A172 (cell line): ENCODE measurements at places on chromosomes 12 and 14. TPM values are rescaled to one million over a fixed set of nuclear protein-coding genes. Genes with fewer than 3 reads are reported as not detected.
A peak's percentile ranks its signal among the peaks of the same experiment; 100 is the strongest.

- DNase-seq, result peak; percentile 44
Observed at GRCh38 chr12:63668028-63668799, at the start of gene DPY19L2. DPY19L2 (minus strand) TSS chr12:63668493; CDS start chr12:63668393, 100 bp downstream.

DNA sequence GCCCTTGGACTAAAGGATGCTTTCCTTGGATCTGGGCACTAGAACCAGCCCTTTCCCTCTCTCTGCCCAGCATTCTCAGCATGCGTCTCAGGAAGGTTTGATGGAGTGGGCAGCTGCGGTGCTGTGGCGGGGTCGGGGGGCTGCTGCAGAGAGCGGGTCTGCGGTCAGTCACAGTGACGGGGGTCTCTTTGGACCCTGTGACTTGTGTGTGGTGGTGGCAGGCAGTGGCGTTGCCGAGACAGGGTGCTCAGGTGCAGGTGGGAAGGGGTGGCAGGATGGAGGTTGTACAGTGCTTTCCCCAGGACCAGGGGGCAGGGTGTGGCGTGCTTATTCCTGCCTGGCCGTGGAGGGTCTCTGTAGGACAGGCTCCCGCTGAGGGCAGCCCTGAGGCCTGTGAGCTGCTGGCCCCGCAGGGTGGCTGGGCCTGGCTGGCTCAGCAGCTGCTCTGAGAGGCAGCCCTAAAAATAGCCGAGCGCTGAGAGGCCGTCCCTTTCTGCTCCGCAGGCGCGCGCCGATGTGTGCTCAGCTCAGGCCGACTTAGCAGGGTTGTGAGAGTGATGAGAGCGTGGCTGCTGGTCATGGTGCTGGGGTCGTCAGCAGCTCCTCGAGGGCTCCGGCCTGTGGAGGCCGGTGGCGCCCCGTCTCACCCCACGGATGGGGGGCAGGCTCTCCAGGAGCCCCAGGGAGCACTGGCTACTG is 9.7 kb downstream of the PACS2 start:
- no peak for DNase-seq

- no peak for DNase-seq
Observed at GRCh38 chr12:67968725-67969124, 20.5 kb upstream of the IFNG-AS1 start.

GRCh38 chr14:25622763-25623162 is 572.8 kb upstream of the STXBP6 start:
- DNase-seq, result no peak

DNA sequence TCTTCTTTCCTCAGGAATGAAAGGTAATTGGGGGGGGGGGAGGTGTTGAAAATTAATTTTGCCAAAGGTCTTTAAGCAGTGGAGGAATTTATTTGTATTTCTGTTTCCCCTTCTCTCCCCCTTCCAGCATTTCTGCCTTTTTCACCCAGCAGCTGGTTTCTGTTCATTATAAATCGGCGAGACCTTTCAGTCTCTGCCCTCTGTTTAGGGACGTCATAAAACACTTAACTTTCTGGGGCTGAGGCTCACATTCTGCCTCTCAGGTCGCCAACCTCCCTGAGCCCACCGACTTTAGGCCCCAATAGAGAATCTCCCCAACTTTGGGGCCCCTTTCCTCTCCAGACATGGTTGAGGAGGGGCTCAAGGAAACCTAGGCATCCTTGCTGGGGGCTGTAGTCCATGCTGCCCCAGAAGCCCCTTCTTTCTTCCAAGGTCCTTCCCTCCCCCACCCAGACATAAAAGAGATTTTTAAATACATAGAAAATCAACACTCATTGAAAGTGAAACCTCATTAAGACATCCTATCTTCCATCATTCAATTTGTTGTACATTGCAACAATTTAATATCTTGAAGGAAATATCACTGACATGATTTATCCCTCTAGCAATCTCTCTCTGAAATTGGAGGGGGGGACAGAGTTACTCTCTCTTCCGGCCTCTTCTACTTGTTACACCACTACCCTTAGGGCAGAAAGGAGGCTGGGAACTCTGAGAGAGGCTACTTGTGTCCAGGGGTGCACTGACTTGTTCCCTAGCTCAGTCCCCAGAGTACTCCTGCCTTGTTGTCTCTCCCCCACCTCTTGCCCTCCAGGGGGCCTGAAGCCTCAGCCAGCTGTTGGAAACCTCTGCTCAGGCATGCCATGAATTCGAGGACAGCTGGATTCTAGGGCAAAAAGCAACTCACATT is 2.5 kb upstream of the HOXC6 start:
- no peak for DNase-seq

DNA sequence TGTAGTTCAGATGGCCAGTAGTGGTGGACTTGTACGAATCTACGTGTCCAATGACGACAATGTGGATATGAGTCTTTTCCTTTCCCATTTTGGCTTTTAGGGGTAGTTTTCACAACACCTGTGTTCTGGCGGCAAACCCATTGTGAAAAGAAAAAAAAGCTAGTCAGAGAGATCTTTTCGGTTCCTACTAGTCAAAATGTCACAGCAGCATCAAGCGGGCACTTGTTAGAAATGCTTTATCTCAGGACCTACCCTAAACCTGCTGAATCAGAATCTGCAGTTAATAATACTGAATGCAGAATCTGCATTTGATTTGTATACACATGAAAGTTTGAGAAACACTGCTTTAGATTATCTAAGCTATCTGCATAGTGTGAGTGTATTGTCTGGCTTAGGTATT is 18.3 kb downstream of the AEBP2 start:
- DNase-seq, result no peak

GRCh38 chr12:22615963-22616501 is 8.9 kb upstream of the ETNK1 start:
- no peak for DNase-seq

DNA sequence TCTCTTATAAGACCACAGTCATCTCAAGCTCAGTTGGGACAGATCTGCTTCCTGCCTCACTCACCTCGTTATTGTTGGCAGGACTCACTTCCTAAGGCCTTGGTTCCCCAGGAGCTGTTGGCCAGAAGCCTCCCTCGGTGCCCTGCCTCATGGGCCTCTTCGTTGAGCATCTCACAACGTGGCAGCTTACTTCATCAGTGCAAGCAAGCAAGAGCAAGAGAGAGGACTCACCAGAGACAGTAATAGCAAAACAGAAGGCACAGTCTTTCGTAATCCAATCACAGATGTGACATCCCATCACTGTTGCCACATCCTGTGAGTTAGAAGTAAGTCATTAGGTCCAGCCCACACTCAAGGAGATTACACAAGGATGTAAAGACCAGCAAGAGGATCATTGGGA is 5.1 kb upstream of the NUMB start:
- DNase-seq, result peak; percentile 78

DNA sequence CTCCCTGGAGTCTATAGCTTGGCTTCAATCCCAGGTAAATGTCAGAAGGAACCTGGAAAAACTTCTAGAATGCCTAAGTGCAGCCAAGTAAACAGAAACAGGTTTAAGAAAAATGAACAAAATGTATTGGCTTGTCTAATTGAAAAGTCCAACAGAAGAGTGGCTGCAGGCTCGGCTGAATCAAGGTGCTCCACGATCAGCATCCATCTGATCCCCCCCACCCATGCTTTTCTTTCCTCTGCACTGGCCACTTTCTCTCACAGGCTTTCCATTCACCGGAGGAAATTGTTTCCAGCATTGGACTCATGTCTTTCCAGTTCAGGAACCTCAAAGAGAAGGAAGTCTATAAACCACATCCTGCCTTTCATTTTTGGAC is 42.0 kb upstream of the C14orf180 start:
- DNase-seq, result no peak

- DNase-seq, result peak; percentile 26
Observed at GRCh38 chr14:104749111-104749649, 3.8 kb upstream of the SIVA1 start.

DNA sequence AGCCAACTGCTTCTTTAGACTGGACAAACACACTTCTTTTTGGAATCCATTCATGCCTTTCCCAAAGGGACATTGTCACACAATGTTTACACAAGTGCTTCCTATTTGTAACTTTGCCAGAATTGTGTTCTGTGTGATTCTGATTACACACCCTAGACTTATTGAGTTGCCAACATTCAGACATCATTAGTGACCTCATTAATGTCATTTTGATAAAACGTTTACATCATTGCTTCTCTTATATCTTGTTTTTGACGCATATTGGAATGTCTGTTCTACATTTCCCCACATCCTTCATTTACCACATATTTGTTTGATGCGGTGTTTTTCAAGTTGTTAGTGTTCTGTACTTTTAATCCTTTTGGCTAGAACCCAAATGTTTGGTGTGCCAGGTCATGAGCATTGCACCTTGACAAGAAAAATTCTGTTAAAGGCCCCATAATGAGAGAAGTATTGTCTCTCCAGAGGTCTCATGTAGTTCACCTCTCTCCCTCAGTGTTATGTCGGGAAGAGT is 305.5 kb downstream of the AEBP2 start:
- peak; percentile 44 for DNase-seq

Gene ST8SIA1
- 0.34 TPM in 1 of 2 replicates, not detected in the other for total RNA-seq

Gene PTMS
- 86.8 and 166 TPM in 2 replicates for total RNA-seq

Gene THAP2
- total RNA-seq, result 3.3 and 7.0 TPM in 2 replicates

Gene ALDH2
- total RNA-seq, result not detected in 2 replicates
